Fibroblast of lung (primary cell): ENCODE measurements at places on chromosomes 13 and 19.

DNA sequence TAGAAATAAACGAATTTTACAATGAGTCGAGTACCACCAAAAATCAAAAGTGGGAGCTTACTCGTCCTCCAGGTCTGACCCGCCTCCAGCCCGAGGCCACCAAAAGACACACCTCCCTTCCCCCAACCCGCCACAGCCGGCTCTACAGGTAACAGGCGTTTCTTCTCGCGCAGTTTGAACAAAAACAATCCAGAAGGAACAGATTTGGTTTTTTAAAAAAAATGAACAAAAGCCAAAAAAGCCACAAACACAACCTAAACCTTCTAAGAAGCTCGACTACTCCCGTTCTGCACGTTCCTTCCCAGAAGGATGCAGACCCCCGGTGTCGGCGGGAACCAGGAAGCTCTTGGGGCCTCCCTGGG is 671 bp downstream of the ZDHHC20 start:
- no peak for DNase-seq

DNA sequence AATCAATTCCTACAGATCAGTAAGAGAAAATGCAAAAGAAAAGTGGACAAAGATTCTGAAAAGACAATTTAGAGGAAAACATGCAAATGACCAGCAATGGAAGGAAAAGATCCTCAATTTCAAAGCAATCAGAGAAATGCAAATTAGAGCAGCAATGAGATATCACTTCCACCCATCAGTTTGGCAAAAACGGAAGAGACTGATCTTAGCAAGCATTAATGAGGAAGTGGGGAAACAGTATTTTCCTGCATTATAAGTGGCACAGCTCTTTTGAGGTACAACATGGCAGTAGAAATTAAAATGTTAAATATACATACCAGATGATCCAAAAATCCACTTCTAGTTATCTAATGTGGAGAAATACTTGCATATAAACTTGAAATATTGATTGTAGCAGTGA is 69.1 kb upstream of the SLC7A1 start:
- DNase-seq = no peak

DNA sequence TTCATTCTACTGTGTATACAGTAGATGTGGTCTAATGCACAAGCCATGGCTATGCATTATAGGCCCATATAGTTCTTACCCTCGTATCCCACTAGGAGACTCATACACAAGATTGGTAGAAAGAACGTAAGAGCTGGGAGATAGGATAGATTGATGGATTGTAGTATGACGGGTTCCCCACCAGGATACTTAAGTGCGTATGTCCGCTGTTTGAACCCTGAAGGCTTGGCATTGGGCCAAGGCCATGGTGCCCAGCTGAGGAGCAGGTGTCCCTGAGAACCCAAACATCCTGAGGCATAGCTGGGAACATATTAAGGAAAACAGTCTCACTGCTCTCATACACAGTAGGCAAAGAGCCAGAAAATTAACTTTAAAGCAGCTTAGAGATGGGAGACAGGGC is 617.5 kb upstream of the KLF12 start:
- DNase-seq = no peak

DNA sequence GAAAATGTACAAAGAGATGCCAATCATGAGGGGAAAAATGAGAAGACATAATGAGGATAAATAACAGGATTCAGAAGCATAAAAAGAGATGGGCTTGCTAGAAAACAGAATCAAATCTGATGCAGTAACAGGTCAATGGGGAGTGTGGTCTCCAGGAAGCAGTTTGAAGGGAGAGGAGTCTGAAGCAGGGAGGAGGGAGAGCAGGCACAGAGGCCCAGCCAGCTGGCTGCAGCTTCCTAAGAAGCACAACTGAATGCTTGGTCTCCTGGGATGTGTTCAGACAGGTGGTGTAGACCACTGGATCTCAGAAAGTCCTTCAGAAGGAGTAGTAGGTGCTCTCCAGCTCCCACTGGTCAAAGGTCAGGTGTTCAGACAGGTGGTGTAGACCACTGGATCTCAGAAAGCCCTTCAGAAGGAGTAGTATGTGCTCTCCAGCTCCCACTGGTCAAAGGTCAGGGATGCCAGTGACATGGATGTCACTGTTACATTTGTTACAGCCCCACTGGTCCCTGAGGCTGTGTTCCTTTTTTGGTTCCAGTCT is 68.3 kb upstream of the UBAC2 start:
- DNase-seq = no peak

- peak; percentile 52 for DNase-seq
These were observed 957 bp upstream of the CCDC194 start for GRCh38 chr19:17394891-17395415.

- DNase-seq = no peak
These were observed 215.7 kb downstream of the ZNF536 start for GRCh38 chr19:30587869-30588268.

GRCh38 chr19:13043285-13043684 is 48.0 kb downstream of the NFIX start:
- no peak for DNase-seq

DNA sequence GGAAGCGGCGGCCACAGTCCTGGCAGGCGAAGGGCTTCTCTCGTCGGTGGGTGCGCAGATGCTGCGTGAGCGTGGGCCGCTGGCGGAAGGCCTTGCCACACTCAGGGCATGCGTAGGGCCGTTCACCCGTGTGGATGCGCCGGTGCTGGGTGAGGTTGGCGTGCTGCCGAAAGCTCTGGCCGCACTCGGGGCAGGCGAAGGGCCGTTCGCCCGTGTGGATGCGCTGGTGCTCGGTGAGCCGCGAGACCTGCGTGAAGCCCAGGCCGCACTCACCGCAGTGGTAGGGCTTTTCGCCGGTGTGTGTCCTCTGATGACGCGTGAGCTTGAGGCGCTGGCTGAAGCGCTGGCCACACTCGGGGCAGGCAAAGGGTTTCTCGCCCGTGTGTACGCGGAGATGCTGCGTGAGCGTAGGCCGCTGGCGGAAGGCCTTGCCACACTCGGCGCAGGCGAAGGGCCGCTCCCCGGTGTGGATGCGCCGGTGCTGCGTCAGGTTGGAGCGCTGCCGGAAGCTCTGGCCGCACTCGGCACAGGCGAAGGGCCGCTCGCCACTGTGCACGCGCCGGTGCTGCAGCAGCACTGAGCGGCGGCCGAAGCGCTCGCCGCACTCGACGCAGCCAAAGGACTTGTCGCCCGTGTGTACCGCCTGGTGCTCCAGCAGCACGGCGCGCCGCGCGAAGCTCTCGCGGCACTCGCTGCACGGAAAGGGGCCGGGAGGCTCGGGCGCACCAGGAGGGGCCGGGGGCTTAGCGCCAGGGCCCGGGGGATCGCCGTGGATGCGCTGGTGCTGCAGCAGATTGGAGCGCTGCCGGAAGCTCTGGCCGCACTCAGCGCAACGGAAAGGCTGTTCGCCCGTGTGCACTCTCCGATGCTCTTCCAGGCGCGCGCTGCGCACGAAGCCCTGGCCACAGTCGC is 4.0 kb upstream of the UBE2M start:
- DNase-seq = peak; percentile 58

DNA sequence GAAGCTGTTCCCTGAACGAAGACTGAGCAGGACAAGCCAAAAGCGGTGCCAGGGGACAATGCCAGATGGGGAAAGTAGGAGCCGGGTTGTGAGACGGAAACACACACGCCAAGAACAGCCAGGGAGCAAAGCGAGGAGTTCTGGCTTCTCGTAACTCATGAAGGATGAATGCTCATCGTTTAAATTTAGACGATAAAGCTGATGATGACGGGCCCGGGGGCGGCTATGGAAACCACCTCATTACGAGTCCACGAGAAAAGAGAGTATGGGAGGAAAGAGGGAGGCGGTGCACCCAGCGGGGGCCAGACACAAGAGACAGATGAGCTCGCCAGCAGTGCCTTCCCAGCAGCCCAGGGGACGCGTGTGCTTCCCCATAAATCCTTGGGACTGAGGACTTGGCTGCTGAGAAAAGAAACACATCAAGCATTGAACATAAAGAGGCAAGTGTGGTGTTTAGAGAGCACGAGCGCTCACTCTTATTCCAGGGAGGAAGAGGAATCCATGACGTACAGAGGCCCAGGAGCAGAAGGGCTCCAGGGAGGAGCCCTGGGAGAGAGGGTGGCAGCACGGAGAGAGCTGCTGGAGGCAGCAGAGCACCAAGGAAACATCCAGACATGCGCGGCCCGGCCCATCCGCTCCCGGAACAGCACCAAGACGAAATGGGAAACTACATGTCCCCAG is 70.7 kb downstream of the EPS15L1 start:
- no peak for DNase-seq

DNA sequence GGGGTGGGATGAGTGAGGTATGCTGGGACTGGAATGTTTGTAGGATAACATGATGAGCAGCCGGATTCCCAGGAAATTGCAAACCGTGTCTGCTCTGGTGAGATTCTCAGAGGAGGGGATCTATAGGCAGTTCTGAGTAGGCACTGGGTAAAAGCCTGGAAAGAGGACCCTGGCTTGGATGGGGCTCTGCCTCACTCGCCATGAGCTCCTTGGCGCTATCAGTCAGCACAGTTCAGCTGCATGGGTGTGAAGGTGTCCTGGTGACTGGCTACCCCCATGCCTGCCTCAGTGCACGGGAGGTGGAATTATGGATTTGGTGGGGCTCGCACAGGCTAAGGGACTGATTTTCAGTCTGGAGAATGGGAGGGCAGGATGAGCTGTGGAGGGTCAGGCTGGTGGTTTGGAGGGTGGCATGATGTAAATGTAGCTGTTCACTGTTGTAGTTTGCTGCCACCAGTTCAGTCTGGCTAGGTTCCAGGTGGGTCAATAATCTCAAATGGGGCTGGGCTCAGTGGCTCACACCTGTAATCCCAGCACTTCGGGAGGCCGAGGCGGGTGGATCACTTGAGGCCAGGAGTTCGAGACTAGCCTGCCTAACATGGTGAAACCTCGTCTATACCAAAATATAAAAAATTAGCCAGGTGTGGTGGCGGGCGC is 9.2 kb upstream of the ZNF627 start:
- DNase-seq = no peak

DNA sequence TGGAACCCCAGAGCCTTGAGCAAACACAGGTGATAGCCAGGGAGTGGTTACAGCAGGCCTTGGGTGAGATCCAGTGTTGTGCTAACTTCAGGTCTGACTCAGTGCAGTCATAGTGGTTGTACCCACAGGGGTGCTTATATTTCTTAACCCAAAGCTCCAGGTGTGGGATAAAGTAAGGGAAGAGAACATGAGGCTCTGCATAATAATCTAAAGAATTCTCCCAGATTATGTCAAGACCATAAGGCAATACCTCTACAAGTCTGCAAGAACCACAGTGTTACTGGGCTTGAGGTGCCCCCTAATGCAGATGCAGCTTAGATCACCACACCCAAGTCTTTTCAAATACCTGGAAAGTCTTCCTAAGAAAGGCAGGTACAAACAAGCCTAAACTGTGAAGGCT is 485.4 kb downstream of the RFC3 start:
- DNase-seq = no peak
